Activated CD4-positive, alpha-beta T cell treated with anti-CD3 and anti-CD28 coated beads, Interleukin-2, amount 10 ng/mL, durations not matched to agents 24 days and 14 days (primary cell): ENCODE measurements at places on chromosomes 1 and 21.

GRCh38 chr1:247445526-247446356, 12.2 kb downstream of the OR2B11 start:
- no peaks in the 10 kb centered on the region for H3K27me3 ChIP-seq
- DNase-seq: no peak
- H3K4me3 ChIP-seq: no peak overlapping the region
- H3K27ac ChIP-seq: no peak overlapping the region
- H3K4me1 ChIP-seq: no peaks in the 10 kb centered on the region

GRCh38 chr21:32770871-32771523, 558 bp downstream of the PAXBP1 start:
- H3K4me1 ChIP-seq: peaks cover 46% of the 10 kb centered on the region
- H3K27ac ChIP-seq: peak overlapping the region; percentile 92
- peaks cover 3% of the 10 kb centered on the region for H3K27me3 ChIP-seq
- DNase-seq: peak; percentile 88

DNA sequence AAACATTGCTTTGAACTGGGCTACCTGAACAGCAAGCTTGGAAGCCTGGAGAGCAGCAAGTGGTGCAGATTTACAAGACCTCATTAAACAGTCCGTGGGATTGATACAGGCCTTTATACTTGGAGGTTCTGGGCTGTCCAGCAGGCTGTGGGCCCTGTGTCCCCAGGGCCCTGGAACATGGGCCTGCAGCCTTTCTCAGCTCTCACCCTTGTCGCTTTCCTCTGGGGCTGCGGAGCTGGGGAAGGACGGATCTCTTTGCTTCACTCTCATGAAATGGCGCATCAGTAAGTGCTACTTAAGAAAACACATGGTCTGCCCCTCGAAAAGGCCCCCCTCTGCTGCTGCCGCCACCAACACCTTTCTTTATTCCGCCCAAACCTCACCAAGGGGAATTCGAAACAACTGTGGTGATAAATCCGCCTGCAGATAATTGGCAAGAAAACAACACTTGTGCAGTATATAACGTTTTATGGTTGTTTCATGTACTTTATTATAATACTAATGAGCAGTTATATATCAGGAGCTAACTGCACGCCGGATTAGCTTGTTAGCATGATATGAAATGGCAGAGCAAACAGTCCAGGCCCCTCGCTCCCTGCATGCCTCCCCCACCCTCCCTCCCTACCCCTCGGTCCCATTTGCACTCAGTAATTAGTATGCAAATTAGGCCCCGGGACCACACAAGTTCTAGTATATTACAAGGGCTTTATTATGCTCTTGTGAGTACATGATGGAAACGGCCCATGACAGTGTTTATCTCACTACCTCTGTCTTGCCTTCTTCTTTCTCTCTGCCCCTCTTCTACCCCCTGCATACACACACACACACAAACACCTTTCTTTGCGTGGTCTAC, 131.5 kb downstream of the RNF220 start:
- H3K27me3 ChIP-seq: peaks cover 20% of the 10 kb centered on the region
- H3K36me3 ChIP-seq: no peaks in the 10 kb centered on the region
- H3K27ac ChIP-seq: no peak overlapping the region
- H3K4me1 ChIP-seq: peaks cover 7% of the 10 kb centered on the region
- no peak overlapping the region for H3K4me3 ChIP-seq

DNA sequence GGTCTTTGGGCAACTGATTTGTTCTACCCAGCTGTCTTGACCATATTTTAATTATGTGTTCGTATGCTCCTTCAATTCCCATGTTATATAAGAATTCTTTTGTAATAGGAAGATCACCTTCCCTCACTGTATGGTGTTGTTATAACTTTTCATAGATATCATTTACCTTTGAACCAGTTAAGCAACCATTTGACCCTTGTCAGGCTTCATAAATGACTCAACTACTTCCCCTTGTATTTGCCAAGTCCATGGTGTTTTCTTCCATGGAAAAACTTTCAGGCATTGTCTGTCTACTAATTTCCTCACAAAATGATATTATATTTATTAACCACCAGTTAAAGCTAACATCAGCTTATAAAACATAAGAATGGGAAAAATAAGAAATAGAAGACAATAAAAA, 5.1 kb downstream of the BPNT1 start:
- H3K27ac ChIP-seq: no peak overlapping the region
- no peaks in the 10 kb centered on the region for H3K27me3 ChIP-seq
- H3K4me1 ChIP-seq: peaks cover 5% of the 10 kb centered on the region
- no peak for DNase-seq

GRCh38 chr1:198607714-198608113, 31.1 kb upstream of the PTPRC start:
- H3K27me3 ChIP-seq: no peaks in the 10 kb centered on the region
- no peak for DNase-seq
- no peak overlapping the region for H3K4me3 ChIP-seq
- no peak overlapping the region for H3K27ac ChIP-seq
- peaks cover 2% of the 10 kb centered on the region for H3K36me3 ChIP-seq

DNA sequence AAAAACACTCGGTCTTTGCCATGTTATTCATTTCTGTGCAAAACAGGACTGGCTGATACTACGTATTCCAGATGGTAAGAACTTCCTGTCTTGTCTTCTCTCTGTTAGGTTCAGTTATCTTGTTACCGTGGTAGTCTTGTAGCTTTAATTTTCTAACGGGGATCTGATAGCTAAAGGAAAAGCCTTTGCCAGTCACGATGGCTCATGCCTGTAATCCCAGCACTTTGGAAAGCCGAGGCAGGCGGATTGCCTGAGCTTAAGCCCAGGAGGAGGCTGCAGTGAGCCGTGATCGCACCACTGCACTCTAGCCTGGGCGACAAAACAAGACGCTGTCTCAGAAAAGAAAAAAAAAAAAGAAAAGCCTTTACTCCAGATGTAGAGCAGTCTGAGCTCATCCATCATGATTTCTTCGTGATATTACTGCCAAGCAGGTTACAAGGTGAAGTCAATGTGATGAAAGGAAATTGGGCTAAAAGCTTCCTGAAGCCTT, 11.1 kb upstream of the MSTO1 start:
- H3K27me3 ChIP-seq: no peaks in the 10 kb centered on the region
- peak; percentile 67 for DNase-seq
- H3K36me3 ChIP-seq: no peaks in the 10 kb centered on the region
- peak overlapping the region; percentile 76 for H3K27ac ChIP-seq
- peak overlapping the region; percentile 71 for H3K4me3 ChIP-seq
- H3K4me1 ChIP-seq: peaks cover 11% of the 10 kb centered on the region

DNA sequence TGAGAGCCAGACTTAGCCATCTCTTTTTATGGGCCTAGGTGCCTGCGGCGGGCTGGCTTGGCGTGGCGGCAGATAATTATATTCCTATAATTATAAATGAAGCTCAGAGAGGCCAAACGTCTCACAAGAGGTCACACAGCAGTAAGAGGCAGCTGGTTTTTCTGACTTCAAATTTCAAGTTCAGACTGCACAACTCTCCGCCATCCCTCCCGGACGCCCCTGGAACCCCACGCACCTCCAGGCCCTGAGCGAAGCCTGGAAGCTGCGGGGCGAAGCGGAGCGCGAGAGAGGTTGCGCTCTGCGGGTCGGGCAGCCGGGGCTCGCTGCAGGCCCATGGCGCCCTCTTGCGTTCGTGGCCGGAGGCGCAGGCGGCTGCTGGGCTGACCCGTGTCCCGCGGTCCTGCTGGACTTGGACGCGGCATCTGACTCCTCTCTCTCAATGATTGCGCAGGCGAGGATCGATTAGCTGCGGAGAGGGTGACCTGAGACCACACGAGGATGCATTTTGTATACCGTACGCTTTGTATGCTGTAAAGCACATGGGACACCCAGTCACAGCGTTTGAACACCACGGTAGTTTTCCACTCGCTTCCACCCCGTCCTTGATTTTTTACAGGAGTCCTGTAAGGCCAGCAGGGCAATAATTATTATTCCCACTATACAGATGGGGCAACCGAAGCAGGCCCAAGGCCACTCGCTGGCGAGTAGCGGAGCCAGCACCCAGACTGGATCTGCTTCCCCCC, 272.7 kb downstream of the FOXD2 start:
- no peak overlapping the region for H3K4me3 ChIP-seq
- peak; percentile 92 for DNase-seq
- H3K4me1 ChIP-seq: peaks cover 2% of the 10 kb centered on the region

GRCh38 chr1:153678519-153679336, at the start of gene NPR1:
Gene NPR1 (plus strand): TSS chr1:153678688. CDS start chr1:153679109, 421 bp downstream.
- peaks cover 2% of the 10 kb centered on the region for H3K36me3 ChIP-seq
- H3K4me3 ChIP-seq: peak within 1 kb of the TSS; percentile 85
- DNase-seq: peak; percentile 78
